ENCODE measurements at places on chromosomes 12 and 14.
A peak's percentile ranks its signal among the peaks of the same experiment; 100 is the strongest.

GRCh38 chr14:53032161-53032803 is 81.4 kb upstream of the FERMT2 start:
- H3K27me3 ChIP-seq, result no peaks in the 10 kb centered on the region
- peaks cover 53% of the 10 kb centered on the region for H3K36me3 ChIP-seq
- no peak for DNase-seq
- H3K4me3 ChIP-seq, result no peak overlapping the region
- peaks cover 36% of the 10 kb centered on the region for H3K4me1 ChIP-seq
- H3K27ac ChIP-seq, result no peak overlapping the region

DNA sequence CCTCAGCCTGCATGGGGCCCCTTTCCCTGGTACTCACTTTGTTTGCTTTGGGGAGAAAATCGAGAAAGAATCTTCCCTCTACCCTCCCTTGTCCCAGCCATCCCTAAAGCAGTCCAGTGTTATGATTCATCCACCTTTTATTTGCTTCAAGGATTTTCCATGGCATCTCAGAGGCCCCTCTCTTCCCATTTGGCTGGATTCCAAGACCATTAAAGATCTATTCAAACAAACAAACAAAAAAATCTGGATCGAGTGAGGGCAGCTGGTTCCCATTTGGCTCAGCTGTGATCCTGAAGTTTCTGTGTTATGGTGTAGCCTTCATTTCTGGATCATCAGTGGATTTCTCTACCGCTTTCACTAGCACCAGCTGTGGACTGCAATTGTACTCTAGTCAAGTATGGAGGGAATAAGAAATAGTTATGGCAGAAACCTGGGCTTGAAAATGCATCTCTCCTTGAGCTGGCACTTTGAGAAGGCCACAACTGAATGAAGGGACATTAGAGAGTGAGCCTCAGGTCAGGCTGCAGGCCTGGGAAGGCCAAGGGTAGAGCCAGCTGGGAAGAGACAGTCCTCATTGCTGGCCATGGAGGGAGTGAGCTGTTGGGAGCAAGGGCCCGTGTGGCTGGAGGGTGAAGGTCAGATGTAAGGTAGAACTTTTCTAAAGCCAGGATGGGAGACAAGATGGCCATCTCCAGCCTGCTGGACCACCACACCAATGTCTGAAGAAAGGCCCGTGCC is 13.7 kb downstream of the KRT71 start:
- no peaks in the 10 kb centered on the region for H3K36me3 ChIP-seq
- H3K27me3 ChIP-seq, result no peaks in the 10 kb centered on the region
- H3K4me3 ChIP-seq, result no peak overlapping the region
- no peak overlapping the region for H3K27ac ChIP-seq
- no peak for DNase-seq
- H3K4me1 ChIP-seq, result peaks cover 4% of the 10 kb centered on the region

- H3K27ac ChIP-seq, result no peak overlapping the region
- H3K27me3 ChIP-seq, result no peaks in the 10 kb centered on the region
- DNase-seq, result no peak
- no peaks in the 10 kb centered on the region for H3K36me3 ChIP-seq
- no peak overlapping the region for H3K4me3 ChIP-seq
- H3K4me1 ChIP-seq, result no peaks in the 10 kb centered on the region
These were observed 366.3 kb downstream of the TMTC2 start for GRCh38 chr12:83052890-83053541.

- H3K36me3 ChIP-seq, result peaks cover 7% of the 10 kb centered on the region
- H3K4me3 ChIP-seq, result no peak overlapping the region
- no peak for DNase-seq
- H3K4me1 ChIP-seq, result no peaks in the 10 kb centered on the region
These were observed 56.4 kb downstream of the RAB35 start for GRCh38 chr12:120060196-120060595.

DNA sequence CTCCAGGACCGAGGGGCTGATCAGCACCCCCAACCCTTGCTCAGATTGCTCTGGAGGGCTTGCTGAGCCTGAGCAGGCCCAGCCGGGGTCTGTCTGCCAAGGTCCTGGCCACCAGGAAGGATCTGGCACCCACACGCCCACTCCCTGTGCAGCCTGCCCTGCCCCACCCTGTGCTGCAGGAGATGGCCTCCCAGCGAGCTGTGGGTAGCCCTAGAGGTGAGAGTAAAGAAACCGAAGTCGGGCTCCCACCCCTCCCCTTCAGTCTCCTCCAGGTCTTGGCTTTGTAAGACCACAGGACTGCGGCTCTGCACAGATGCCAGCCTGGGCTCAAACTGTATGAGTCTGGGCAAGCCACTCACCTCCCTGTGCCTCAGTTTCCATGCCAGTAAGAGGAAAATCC is 307.8 kb downstream of the BCL11B start:
- H3K4me3 ChIP-seq, result no peak overlapping the region
- peaks cover 11% of the 10 kb centered on the region for H3K27me3 ChIP-seq
- H3K4me1 ChIP-seq, result peaks cover 26% of the 10 kb centered on the region

DNA sequence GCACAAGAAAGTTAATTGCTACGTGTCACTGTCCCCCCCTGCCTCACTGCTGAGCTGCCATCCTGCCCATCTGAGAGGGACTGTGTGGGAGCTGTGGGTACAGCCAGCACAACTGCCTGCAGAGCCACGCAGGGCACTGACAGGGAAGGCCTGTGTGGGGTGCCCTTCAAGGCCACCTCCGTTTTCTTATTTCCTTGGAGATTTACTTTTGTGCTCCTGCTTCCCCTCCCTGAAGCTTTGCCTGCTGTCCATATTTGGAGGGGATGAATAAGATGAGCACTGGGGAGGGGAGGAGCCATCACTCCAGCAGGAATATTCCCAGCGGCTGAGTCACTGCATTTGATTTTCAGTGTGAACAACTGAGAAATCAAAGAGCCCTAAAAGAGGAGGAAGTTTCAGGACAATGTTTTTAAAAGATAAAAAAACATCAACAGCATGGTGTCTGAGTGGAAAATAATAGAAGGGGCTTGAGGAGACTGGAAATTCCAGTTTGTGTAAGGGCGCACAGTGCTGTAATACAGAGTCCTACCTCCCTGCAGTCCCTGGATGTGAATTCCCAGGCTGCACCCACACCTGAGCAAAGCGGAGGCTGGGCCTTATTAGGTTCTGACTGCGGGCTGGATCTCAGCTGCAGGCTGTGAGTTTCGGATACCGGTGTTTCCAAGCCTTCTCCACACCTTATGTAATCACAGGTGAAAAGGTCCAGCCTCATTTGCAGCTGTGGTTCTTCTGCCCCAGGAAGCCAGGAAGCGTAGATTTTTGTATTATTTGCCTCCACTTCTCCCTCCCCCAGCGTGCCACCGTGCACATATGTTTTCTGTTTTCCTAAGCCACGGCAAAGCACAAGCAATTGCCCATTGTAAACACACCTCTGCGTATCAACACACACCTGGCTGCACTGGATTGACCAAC is 192.6 kb upstream of the BCL2L14 start:
- no peak overlapping the region for H3K27ac ChIP-seq
- no peak for DNase-seq
- peaks cover 13% of the 10 kb centered on the region for H3K36me3 ChIP-seq
- H3K27me3 ChIP-seq, result no peaks in the 10 kb centered on the region

DNA sequence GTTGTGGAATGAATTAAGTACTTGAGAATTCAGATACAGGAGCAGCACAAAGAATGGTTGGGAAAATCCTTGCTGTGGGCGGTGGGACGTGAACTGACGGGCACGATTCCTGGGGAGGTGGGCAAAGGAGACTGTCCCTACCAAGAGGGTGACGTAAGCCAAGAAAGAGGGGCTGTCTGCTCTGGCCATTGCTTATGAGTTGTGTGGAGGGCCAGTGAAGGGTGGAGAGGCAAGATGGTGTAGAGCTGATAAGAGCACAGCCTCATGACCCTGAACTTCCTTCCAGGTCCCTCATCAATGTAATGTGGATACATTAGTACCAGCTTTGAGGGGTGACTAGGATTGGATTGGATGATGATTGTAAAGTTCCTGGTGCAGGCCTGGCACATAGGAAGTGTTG is 50.2 kb downstream of the WDR20 start:
- no peak overlapping the region for H3K4me3 ChIP-seq
- no peaks in the 10 kb centered on the region for H3K27me3 ChIP-seq
- no peak overlapping the region for H3K27ac ChIP-seq
- H3K4me1 ChIP-seq, result peaks cover 8% of the 10 kb centered on the region
- no peak for DNase-seq

- DNase-seq, result peak; percentile 78
- peak within 1 kb of the TSS; percentile 88 for H3K4me3 ChIP-seq
- peak within 1 kb of the TSS; percentile 72 for H3K27ac ChIP-seq
- H3K36me3 ChIP-seq, result peaks cover 15% of the 10 kb centered on the region
These were observed at the start of gene PPP2R5C for GRCh38 chr14:101761032-101761880. Gene PPP2R5C (plus strand): TSS chr14:101761709. CDS start chr14:101761894, 185 bp downstream.

- no peaks in the 10 kb centered on the region for H3K4me1 ChIP-seq
- no peak for DNase-seq
- peaks cover 4% of the 10 kb centered on the region for H3K27me3 ChIP-seq
- H3K4me3 ChIP-seq, result no peak overlapping the region
These were observed 4.0 kb upstream of the CRIP2 start for GRCh38 chr14:105470350-105471296.

- peak overlapping the region; percentile 66 for H3K4me3 ChIP-seq
- no peaks in the 10 kb centered on the region for H3K36me3 ChIP-seq
- peak; percentile 17 for DNase-seq
These were observed 94.7 kb upstream of the OR4E1 start for GRCh38 chr14:21768116-21768874.

GRCh38 chr14:66501592-66501991 is 6.4 kb upstream of the GPHN start:
- DNase-seq, result no peak
- peaks cover 8% of the 10 kb centered on the region for H3K27me3 ChIP-seq
- H3K36me3 ChIP-seq, result no peaks in the 10 kb centered on the region
- H3K4me3 ChIP-seq, result no peak overlapping the region
- H3K27ac ChIP-seq, result no peak overlapping the region
